Glomerular endothelial cell (primary cell): ENCODE measurements at places on chromosomes 4 and X.

GRCh38 chr4:130825284-130825683 is 1729.3 kb downstream of the C4orf33 start:
- DNase-seq = no peak

DNA sequence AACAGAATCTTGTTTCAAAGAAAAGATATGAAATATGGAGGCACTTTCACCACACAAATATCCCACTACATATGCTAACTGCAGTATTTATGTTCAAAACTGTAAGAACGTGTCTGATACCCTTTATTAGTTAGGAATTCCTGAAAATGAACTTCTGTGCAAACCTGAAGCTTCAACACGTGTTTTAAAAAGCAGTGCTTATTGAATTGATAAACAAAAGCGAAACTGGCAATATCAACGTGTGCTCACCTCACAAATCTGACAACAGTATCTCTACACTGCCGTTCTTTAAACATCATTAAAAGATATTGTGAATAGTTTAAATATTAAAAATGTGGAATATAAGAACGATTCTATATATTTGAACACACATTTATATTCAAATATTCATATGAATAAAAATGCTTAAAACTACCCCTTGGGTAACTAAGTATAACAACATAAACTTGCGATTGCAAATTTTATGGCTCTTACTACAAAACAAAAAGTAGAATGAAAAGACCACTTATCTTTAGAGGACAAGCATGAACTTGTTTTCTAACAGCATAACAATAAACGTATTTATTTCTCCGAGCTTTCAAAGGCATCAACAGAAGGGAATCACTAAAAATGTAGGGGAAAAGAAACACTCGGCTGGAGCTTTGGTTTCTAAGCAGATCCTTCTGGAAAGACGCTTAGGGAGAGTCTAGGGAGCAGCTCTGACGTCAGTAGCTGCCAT is at the start of gene LRP2BP:
LRP2BP (minus strand) TSS at position 687 of the 718 bp plus-strand sequence. CDS start 17,738 bp downstream, outside the sequence.
- peak; percentile 82 for DNase-seq

- no peak for DNase-seq
Observed at GRCh38 chr4:40685300-40685699, 55.6 kb upstream of the RBM47 start.

- no peak for DNase-seq
Observed at GRCh38 chr4:156756118-156756517, 215.5 kb downstream of the PDGFC start.

GRCh38 chr4:182564724-182565369 is 321.6 kb downstream of the TENM3 start:
- no peak for DNase-seq

- DNase-seq = no peak
Observed at GRCh38 chr4:152805818-152806217, 26.1 kb downstream of the ARFIP1 start.
